ENCODE measurements at places on chromosomes 6 and 20.

- no peak for DNase-seq
Observed at GRCh38 chr6:18845896-18846295, 458.7 kb downstream of the RNF144B start.

DNA sequence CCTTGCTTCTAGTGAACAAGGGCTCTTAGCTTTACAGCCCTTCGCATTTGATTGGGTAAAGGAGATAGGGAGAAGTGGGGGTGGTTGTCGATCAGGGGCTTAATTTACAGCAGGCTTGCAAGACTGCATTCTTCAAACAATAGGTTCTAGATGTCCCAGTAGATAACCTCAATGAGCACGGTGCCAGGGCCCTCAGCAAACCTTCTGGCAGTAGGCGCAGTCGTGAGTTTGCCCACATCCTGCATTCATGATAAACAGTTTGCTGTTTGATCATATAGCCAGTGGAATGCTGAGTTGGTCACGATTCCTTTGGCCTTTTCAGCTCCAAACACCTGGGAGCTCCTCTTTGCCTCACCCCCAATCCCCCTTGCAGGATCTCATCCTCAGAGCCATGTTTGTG, 27.5 kb downstream of the SUN5 start:
- DNase-seq = no peak

DNA sequence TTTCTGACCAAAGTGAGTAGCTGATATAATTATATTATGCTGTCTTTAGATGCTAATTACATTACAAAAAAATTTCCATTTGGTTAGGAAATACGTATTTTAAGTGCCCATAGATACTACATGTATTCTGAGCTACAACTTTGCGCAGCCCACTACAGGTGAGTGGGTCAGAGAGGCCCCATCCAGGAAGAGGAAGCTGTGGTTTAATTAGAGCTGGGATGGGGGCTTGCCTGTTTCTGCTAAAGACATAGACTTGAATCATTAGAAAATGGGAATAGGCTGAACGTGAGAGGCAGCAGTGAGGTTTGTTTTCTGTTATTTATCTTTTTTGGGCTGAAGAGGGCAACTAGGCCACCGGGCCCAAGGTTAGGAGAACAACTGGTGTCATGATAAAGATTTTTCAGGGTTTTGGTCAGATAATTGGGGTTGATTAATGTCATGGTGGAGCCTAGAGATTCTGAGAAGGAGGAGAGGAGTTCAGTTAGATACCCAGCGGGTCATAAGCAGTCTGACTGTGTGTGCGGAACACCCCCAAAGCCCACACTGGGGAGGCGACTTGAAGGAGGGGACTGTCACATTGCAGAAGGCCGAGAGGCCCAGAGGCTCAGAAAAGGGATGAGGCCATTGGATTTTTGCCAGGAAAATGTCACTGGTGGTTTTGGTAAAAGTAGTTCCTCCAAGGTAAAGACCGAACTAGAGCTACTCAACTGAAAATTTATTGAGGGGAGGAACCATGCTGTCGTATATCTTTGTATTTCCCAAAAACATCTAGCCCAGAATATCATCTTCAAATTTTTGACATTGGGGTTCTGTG, 14.5 kb upstream of the IRF4 start:
- no peak for DNase-seq

GRCh38 chr20:61045876-61046585, 206.0 kb upstream of the CDH4 start:
- no peak for DNase-seq

GRCh38 chr20:14127514-14128223, 132.4 kb downstream of the MACROD2 start:
- no peak for DNase-seq

DNA sequence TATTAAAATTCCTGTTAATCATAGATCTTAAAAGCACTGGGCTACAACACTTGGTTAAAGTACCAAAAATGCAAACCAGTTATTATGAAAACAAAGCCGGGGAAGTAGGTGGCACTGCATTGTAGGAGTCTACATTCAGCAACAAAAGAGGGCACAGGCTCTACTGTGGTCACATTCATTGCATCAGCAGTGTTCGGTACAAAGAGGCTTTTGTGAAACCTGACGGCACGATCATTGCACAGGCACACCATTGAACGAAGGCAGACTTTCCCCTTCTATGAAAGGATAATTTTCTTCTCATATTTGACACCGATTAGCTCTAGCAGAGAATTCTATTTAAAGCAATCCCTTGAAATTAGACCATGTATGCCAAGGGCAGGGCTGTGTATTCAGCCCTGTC, 44.6 kb upstream of the AGPAT4 start:
- no peak for DNase-seq

Data from CD14-positive monocyte (primary cell).